ENCODE measurements at places on chromosomes 3 and 15. TPM values are rescaled to one million over a fixed set of nuclear protein-coding genes. Genes with fewer than 3 reads are reported as not detected.

The OXTR gene
- 0.52 TPM for total RNA-seq

The SFMBT1 gene
- 11.0 TPM for total RNA-seq

The CHDH gene
- 0.52 TPM for total RNA-seq

The ZPLD1 gene
- total RNA-seq: not detected

The PRSS50 gene
- total RNA-seq: not detected

The SERF2 gene
- 175 TPM for total RNA-seq
